ACHN (cell line): ENCODE measurements at places on chromosomes 12 and 14.

DNA sequence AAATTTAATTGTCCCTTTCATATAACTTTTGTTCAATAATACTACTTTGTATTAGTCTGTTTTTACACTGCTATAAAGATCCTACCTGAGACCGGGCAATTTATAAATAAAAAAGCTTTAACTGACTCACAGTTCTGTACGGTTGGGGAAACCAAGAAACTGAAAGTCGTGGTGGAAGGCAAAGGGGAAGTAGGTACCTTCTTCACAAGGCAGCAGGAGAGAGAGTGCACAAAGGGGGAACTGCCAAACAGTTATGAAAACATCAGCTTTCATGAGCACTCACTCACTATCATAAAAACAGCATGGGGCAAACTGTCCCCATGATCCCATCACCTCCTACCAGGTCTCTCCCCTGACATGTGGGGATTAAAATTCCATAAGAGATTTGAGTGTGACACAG lies 1069.0 kb downstream of the FSCB start:
- no peak for DNase-seq

DNA sequence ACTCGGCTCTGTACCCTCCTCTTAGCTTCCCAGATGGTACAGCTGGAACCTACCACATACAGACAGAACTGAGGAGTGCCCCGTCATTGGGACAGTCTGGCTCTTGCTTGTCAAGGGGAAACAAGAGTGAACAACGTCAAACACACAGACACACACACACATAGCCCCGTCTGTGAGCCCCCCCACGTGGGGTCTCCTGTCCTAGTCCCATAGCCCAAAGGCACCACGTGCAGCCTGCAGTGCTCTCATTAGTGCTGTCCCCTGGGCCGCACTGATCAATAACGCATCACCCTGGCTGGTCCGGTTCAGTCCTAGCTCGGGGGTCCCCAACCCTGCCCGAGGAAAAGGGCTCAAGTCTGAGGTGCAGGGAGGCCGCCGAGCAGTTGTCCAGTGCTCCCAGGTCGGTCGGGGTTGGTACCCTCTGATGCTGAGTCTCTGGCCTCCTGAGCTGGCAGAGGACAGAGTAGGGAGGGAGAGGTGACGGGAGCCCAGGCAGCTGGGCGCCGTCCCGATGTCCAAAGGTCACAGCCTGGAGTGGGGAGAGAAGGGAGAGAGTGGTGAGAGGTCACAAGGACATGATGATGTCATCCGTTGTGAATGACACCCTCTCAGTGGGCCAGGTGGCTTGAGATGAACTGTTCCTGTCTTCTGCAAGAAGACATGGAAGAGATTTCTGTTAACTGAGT lies 105.4 kb upstream of the NOS1 start:
- DNase-seq: no peak

DNA sequence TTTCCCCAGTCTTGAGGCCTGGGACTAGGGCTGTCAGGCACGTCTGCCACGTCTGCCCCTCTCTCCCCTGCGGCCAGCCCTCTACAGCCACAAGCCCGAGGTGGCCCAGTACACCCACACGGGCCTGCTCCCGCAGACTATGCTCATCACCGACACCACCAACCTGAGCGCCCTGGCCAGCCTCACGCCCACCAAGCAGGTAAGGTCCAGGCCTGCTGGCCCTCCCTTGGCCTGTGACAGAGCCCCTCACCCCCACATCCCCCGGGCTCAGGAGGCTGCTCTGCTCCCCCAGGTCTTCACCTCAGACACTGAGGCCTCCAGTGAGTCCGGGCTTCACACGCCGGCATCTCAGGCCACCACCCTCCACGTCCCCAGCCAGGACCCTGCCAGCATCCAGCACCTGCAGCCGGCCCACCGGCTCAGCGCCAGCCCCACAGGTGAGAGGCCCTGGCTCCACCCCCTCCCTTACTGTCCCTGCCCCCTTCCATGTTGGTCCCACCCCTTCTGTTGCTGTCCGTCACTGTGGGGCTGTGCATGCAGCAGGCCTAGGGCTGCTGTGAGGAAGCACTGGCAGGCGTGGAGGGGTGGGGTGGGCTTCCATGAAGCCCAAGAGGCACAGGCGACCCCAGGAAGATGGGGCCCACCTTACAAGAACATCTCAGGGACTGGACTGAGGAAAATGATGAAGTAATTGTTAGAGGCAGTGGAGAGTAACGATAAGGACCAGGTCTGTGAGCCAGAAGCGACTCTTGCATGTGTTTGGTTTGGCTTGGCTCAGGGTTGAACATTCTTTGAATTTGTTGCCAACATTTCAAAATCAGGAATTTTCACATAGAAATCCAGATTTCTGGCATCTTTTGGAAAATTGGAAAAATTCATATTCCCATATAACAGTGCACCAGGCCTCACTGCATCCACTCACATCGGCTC lies 16.8 kb downstream of the C12orf43 start:
- no peak for DNase-seq

- no peak for DNase-seq
Measured at GRCh38 chr12:8680533-8680932, 17.3 kb upstream of the RIMKLB start.

DNA sequence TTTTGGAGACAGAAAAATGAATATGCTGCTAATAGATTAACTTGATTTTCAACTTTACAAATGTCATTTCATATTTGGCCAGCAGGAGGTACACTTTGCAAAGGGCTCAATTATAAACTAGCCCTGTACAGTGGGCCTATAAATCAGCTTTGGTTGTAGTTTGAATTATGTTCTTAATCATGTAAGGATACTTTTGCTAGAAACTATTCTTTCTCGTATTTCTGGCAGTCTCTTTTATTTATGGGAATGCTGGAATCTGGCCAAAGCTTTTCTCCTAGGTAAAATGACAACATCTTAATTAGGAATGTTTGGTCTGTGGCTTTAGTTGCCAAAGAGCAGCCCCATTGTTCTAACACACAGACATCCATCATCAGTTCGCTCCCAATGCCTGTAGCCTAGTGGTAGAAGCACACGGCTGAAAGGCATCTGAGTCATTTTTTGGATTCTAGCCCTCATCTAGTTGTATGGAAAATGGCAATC lies 1322.3 kb upstream of the SEL1L start:
- peak; percentile 22 for DNase-seq

GRCh38 chr14:90548455-90548854 lies 151.6 kb downstream of the CALM1 start:
- DNase-seq: no peak

- no peak for DNase-seq
Measured at GRCh38 chr12:122028165-122028904, 6.7 kb downstream of the BCL7A start.

- DNase-seq: peak; percentile 51
Measured at GRCh38 chr12:47757840-47758583, 668 bp downstream of the RAPGEF3 start.

GRCh38 chr14:71343724-71344123 lies 436.5 kb downstream of the PCNX1 start:
- no peak for DNase-seq

DNA sequence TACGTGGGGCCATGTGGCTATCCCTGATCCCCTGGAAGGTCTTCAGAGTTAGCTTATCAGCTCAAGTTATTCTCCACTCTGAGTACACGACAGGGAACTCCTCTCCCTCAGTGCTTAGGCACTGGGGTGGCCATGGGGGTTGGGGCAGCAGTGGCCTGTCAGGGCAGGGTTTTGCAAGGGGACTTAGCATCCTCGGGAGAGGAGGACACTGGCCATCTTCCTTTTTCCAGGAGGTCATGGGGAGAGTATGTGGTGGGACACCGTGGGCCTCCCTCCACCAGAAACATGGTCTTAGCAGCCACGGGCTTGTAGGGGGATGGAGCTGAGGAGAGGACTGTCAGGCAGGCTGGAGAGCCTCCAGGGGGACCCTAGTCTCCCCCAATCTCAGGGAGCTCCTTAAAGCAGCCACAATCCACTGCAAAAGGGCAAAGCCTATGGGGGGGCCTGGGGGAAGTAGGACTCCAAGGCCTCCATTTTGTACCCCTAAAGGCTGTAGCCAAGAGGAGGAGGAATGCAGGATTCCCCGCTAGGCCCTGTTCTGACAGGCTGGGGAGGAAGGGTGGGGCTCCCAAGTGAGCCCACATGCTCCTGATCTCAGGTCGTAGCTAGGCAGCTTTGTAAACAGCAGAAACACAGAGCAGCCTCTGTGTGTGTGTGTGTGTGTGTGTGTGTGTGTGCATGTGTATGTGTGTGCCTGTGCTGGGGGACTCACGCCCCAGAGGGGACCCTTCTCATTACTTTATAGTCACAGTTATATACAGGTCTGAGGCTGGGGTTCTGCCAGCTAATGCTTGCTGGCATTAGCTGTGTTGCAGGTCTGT lies 36.6 kb downstream of the KRT80 start:
- DNase-seq: no peak

DNA sequence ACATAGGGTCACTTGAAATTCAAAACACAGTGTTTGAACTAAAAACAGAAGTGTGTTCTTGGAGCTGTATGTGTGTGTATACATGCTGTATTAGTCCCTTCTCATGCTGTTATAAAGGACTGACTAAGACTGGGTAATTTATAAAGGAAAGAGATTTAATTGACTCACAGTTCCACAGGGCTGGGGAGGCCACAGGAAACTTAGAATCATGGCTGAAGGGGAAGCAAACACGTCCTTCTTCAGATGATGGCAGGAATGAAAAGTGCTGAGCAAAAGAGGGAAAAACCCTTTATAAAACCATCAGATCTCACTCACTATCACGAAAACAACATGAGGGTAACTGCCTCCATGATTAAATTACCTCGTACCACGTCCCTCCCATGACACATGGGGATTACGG lies 224.1 kb downstream of the BCAT1 start:
- no peak for DNase-seq

- no peak for DNase-seq
Measured at GRCh38 chr14:96722736-96723135, 74.4 kb upstream of the VRK1 start.

GRCh38 chr14:75232597-75232996 lies 46.0 kb upstream of the FOS start:
- no peak for DNase-seq

DNA sequence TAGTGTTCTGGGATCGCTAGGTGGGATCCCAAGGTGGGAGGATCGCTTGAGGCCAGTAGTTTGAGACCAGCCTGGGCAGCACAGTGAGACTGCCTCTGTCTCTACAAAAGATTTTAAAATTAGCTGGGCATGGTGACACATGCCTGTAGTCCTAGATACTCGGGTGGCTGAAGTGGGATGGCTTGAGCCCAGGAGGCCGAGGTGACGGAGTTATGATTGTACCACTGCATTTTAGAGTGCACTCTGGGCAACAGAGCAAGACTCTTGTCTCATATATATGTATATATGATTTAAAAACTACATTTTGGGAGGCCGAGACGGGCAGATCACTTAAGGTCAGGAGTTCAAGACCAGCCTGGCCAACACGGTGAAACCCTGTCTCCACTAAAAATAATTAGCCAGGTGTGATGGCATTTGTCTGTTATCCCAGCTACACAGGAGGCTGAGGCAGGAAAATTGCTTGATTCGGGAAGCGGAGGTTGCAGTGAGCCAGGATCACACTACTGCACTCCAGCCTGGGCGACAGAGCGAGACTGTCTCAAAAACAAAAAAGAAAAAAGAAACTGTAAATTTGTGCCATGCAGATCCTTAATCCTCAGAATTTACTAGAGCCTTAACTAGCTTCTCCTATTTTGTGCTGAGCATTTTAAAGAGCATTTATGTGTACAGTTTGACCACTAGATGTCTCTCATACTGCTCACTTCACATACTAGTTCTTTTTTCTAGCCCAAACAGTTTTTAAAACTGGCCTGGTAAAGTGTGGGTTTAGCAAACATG lies 114.8 kb downstream of the MON2 start:
- peak; percentile 73 for DNase-seq

- DNase-seq: no peak
Measured at GRCh38 chr14:50859296-50859624, 12.6 kb upstream of the ABHD12B start.

DNA sequence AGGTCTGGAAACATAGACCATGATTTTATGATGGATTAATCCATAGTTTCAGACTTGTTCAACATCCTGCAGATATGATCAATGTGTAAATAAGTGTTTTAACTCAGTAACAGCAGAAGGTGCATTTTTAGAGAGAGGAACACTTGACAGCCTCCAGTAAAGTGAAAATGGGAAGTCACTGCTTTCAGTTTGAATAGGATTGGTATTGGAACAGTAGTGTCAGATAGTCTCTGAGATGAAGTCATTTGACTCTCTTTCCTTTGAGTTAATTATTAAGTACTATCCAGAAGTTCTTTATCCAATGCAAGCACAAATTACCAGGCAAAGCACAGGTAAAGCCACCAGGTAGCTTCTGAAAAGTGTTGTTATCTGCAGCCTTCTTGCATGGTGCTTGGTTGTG lies 14.5 kb upstream of the NAV3 start:
- DNase-seq: no peak

- peak; percentile 21 for DNase-seq
Measured at GRCh38 chr14:75147423-75148071, 20.7 kb upstream of the NEK9 start.

DNA sequence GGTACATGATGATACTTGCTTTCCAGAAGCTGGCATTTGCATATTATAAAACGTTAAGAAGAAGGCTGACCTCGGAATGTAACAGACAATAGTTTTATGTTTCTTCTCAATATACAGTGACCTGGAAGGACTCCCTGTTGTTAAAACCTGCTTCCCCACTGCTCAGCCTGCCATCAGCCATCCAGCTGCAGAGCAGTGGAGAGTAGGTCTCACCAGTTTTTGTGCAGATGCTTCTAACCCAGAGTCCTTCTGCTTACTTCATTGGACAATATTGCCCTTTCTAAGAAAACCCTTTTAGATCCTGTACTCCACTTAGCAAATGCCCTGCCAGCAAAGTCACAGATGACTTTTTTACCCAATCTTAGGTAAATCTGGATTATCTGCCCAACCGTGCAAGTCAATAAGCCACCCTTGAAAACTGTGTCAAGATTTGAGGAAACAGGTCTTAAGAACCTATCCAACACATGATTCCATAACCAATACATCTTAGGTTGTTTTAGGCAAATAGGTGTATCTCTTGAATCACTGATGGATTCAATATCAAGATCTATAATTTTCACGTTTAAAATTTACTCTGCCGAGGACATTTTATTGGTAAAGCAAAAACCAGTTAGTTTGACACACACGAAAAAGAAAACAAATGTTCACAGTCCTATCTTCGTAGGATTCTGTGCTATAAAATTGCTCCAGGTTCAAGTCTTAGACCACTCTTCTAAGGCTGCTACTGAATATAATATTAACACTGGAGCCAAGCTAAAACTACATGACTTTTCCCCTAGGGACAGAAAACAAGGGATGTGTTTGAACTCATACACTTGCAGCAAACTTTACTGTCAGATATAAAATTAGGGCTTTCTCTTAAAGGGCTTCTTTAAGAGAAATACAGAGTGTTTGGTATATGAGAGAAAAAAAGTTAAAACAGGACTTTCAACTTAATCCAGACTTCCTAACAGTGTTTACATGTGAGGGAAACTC lies 5.7 kb downstream of the PHLDA1 start:
- DNase-seq: peak; percentile 45
